ENCODE measurements at places on chromosomes 1 and 21.

DNA sequence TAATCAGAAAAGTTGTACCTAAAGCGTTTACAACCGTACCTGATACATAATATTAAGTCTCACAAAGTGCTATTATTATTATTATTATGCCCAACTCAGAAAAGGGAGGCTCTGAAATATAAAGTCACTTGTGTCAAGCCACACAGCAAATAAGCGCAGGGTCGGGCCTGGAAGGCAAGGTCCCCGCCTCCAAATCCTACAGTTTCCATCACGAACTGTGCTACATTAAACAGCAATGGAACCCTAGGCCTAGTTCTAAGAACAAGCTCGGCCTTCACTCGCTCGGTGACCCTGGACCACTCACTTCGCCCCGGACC, 549 bp downstream of the PARS2 start:
- no peak for DNase-seq

GRCh38 chr1:157252473-157252872, 114.3 kb upstream of the ETV3 start:
- no peak for DNase-seq

- DNase-seq = no peak
These were observed 14.7 kb downstream of the LYPLAL1 start for GRCh38 chr1:219188331-219188803.

GRCh38 chr1:10939654-10940450, 72.6 kb upstream of the TARDBP start:
- DNase-seq = peak; percentile 84

- DNase-seq = no peak
These were observed 33.2 kb upstream of the EPHA8 start for GRCh38 chr1:22529901-22530621.

DNA sequence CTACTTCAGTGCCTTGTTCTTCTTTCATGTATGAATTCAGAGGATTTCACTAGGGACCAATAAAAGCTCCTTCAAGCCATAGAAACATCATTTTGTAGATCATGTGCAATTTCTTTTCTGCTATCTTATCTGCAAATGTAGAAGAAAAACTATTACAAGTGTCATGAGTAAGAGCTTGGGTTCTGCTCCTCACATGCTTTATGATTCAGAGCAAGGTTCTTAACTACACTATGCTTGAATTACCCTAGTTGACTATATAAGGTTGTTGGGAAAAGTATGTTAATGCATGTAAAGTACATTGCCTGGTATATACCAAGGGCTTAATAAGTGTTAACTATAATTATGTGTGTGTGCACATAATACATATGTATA, 91.4 kb upstream of the S1PR1 start:
- DNase-seq = no peak

- no peak for DNase-seq
These were observed 30.2 kb downstream of the RAVER2 start for GRCh38 chr1:64775113-64775512.

GRCh38 chr1:53465023-53465957, 6.1 kb downstream of the DMRTB1 start:
- no peak for DNase-seq

GRCh38 chr1:48177257-48177656, 45.3 kb upstream of the SLC5A9 start:
- no peak for DNase-seq

- DNase-seq = peak; percentile 31
These were observed 1793.9 kb downstream of the NCAM2 start for GRCh38 chr21:22791986-22792560.

DNA sequence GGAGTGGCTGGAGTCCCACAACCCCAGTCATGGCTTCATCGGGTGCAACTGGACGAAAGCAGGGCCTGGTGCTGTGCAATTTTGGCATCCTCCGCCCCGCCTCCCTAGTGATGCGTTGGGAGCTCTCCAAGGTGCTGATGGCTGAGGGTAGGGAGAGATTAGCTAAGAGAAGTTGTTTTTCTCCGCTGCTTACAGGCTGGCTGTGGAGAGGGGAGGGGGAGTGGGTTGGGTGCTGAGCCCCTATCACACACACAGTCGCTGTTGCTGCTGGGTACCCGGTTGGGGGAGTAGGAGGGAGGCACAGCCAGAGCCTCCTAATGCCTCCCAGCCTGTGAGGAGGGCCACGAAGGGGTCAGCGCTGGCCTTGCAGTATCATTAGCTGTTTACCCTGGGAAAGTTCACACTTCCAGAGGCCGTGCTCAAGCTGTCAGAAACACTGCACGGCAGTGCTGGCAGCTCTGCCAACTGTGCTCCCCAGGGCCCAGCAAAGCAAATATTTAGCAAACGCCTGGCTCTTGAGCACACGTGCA, 110.0 kb downstream of the GRIK3 start:
- peak; percentile 36 for DNase-seq

DNA sequence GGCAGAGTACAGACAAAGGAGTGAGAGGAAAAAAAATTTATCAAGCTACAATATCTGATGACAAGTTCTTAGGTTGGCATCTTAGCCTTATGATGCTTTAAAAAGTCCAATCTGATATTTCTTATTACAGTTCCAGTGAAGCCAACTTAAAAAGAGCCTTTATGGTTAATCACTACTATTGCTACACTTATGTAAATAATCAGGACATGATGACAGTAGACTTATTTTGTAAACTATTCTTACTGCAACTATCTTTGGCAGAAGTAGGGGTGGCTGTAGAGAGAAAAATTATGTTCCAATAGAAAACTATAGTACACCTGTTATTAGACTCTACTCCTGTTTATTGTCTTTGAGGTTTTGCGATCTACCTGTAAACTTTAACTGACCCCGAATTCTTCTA, 25.8 kb upstream of the NUF2 start:
- DNase-seq = no peak

GRCh38 chr1:226506021-226506420, 42.5 kb upstream of the STUM start:
- no peak for DNase-seq

DNA sequence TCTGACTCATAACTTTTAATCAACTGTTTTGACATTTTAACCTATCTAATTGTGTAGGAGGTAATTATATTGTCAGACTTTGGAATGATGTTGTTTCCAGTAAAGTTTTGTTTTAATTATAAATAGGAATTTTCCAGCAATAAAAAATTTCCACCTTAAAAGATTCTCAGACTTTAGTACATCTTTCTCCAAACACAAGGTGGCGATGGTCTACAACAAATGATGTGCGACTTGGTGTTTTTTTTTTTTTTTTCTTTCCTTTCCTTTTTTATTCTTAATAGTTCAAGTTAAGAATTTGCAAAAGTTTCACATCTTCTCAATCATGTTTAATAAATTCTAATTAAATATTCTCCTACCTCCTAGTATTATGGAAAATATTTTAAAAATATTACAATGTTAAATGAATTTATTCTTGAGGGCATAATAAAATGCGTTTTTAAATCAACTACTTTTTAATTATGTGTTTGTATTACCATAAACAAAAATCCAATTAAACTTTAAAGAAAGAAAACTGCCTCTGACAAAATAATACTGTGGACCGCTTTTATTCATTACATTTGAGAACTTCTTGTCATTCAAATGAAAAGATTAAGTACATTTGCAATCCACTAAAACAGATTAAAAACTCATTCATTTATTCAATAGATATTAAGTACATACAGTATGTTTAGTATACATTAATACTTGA, 4.4 kb upstream of the ADAMTS1 start:
- DNase-seq = no peak

- DNase-seq = peak; percentile 14
These were observed 333.9 kb downstream of the SRGAP2C start for GRCh38 chr1:121518726-121519041.

DNA sequence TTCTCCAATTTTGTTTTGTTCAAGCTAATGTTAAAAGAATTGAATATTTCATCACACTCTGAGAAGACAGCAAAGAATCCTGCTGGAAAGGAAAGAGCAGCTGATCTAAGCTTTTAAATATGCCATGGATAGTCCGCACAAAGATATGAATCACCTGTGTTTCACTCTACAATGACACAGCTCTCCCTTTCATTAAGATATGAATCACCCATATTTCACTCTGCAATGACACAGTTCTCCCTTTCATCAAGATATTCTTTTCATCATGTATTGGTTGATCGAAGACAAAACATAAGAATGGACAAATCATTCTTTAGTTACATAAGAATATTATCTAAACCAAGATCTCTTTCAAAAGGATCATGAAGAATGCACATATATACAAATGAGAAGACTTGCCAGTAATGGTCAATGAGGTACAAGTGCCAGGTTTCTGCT, 367.3 kb downstream of the SMYD3 start:
- no peak for DNase-seq

GRCh38 chr21:27690426-27690825, 723.5 kb upstream of the ADAMTS5 start:
- no peak for DNase-seq

DNA sequence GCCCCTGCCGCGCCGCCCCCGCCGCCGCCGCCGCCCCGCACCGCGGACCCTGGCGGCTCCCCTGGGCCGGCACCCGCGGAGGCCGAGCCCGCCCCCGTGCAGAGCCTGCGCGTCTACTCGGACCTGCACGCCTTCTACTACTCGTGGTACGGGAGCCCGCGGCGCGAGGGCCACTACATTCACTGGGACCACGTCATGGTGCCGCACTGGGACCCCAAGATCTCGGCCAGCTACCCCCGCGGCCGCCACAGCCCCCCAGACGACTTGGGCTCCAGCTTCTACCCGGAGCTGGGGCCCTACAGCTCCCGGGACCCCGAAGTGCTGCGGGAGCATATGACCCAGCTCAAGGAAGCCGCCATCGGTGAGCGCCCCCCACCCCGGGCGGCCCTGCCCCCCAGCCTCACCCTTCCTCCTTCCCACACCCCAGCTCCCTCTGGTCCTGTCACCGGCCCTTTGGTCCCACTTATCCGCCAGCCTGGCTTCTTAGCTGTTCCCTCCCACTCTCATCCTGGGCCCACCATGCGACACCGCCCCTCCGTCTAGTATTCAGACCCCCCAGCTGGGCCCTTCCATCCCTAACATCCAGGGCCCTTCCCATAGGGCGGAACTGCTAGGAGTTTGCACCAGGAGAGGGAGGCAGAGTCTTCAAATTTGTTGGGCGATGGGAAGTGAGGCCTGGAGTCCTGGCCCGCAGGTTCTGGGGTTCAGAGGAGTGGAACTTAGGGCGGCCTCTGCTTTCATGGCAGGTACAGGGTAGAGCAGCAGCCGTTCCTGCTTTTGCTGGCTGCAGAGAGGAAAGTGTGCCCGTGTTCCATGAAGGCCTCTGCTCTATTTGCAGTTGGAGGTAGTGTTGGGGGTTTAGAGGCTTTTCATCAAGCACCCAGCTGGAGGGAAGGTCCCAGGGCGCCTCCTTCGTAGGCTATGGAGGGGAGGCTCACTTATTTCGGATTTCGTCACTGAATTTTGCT, 1.0 kb downstream of the MANEAL start:
- no peak for DNase-seq

DNA sequence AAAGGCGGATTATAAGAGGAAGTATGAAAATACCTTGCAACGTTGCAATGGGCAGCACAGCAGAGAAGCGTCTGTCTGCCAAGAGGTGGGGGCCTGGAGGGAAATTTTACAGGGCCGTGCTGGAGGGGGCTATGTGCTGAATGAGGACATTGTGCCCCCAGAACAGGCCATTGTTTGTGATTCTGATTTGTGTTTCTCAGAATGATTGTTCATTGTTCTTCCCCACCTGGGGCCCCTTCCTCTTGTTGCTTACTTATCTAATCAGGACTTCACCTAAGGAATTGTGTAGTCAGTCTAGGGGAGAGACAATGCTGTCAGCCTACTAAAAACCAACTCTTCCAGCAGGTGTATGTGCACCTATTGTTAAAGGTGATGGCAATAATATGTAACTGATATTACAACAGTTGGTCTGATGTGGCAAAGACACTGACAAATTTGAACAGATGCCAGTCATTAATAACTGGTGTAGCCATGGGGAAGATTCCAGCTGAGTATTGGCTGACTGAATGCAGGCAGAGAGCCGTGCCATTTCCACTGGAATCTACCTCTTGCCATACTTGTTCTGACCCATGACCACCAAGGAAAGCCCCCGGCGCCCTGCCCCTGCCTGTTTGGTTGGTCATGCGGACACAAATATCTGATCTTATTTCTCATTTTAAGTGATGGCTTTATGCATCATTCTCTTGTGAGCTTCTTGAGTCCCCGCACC, 45.2 kb upstream of the PSEN2 start:
- no peak for DNase-seq

GRCh38 chr1:110207831-110208230, 2.3 kb upstream of the KCNC4 start:
- peak; percentile 75 for DNase-seq

GRCh38 chr1:76225526-76225925, 151.0 kb downstream of the ST6GALNAC3 start:
- no peak for DNase-seq

DNA sequence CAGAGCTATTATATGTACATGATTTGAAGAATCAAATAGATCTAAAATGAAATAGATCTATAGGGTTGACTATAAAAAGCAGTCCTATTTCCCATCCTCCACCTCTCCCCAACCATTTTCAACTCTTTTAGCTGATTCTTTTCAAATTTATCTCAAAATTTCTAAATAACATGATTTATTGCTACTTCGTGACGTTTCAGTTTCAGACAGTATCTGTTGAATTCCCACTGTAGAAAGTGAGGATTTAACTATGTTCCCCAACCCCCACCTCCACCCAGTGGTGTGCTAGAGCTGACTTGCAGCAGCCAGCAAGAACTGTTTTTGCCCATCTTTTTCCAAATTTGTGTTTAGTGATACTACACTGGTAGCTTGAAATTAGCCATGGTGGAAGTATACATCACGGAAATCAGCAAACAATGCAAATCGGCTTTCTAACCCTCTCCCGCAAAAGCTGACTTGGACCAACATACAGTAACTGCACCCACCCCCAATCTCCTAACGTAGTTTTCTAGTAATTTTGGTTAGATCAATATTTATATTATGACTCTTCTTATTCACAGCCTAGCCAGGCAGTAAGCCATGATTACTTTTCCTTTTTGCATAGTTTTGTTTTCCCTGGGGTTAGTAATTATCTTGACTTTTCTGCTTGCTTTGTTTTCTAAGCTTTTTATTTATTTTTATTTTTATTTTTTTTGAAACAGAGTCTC, 10.9 kb downstream of the SEMA4A start:
- no peak for DNase-seq

DNA sequence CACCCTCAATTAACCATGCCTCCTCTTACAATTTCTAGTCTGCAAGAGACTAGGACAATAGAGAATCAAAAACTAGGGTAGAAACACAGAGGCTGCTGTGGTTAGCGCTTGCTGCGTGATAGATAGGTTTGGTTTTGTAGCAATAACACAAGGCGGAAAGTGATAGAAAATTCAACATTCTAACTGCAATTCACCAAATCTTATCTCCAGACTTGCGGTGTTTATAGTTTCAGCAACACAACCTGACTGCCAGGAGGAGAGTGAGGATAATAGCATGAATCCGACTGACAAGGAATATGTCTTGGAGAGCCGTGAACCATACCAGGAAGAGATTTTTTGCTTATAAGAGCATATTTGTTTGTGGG, 30.7 kb upstream of the IFNAR2 start:
- no peak for DNase-seq

All from activated CD4-positive, alpha-beta T cell treated with anti-CD3 and anti-CD28 coated beads, Interleukin-2, amount 50 U/mL, for 16 hours (primary cell).